ENCODE measurements at places on chromosomes 7 and 10. TPM values are rescaled to one million over a fixed set of nuclear protein-coding genes. Genes with fewer than 3 reads are reported as not detected.

ETV1 gene
- total RNA-seq = 0.47 TPM

DNA sequence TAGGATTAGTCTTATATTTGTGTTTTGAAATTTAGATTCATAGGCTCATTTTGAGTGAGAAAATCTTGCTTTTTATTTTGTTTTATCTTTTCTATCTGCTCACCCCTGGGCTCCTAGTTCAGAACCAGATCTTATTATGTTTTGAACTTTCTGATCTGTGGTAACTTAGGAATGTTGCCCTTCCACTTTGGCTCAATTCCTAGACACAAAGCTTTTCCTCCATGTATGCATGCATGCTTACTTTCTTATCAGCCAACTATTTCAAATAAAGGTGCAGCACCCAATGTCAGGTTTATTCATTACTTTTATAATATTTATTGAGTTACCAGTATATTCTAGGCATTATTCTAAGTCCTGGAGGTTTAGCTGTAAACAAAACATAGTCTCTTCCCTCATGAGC lies 374.8 kb upstream of the KIAA1217 start:
- no peaks in the 10 kb centered on the region for H3K36me3 ChIP-seq
- no peaks in the 10 kb centered on the region for H3K27me3 ChIP-seq
- H3K4me3 ChIP-seq = no peak overlapping the region
- DNase-seq = no peak
- no peaks in the 10 kb centered on the region for H3K4me1 ChIP-seq

- H3K27ac ChIP-seq = no peak overlapping the region
- H3K36me3 ChIP-seq = no peaks in the 10 kb centered on the region
- H3K4me3 ChIP-seq = no peak overlapping the region
- no peaks in the 10 kb centered on the region for H3K27me3 ChIP-seq
- H3K4me1 ChIP-seq = no peaks in the 10 kb centered on the region
- no peak for DNase-seq
These were observed 1262.0 kb downstream of the TYW1 start for GRCh38 chr7:68258609-68259008.

DNA sequence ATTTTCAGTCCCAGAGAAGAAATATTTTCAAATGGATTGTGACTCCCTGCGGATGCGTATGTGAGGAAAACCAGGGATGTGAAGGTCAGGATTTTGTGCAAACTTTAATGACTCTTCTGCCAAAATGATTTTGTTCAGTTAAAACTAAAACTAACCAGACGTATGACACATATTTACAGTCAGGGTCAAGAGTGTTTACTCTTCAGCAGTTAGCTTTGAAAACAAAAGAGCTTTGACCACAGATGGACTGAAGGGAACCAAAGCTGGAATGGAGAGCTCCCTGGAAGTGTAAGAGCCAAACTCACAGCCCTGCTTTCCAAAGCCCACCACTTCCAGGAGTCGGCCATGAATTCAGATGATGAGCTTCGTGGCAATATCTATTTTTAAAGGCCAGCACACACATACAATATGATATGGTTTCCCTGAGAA lies 15.5 kb downstream of the SVIL start:
- H3K4me3 ChIP-seq = no peak overlapping the region
- H3K4me1 ChIP-seq = no peaks in the 10 kb centered on the region
- H3K27me3 ChIP-seq = no peaks in the 10 kb centered on the region
- no peak for DNase-seq
- no peak overlapping the region for H3K27ac ChIP-seq
- no peaks in the 10 kb centered on the region for H3K36me3 ChIP-seq

DNA sequence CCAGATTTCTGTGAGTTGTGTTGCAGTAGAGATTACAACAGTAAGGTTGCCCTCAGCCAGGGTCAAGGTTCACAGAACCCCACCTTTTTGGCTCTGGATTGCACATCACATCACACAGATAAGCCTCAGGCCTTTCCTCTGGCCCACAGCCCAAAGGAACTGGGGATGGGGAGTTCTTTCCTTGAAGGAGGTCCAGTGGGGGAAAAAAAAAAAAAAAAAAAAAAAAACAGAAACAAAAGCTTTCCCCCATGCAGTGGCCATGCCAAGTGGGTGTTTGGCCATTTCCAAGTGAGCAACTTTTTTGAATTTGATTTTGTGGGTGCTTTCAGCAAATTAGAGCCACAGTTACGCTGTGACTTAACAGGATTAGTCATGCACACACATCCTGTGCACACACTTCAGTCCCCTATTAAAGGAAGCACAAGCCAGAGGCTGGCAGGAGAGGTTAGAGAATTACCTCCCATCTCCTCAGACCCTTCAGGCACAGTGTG lies 79.3 kb upstream of the NANOS1 start:
- H3K27me3 ChIP-seq = no peaks in the 10 kb centered on the region
- no peak for DNase-seq
- H3K36me3 ChIP-seq = no peaks in the 10 kb centered on the region
- H3K27ac ChIP-seq = no peak overlapping the region

DNA sequence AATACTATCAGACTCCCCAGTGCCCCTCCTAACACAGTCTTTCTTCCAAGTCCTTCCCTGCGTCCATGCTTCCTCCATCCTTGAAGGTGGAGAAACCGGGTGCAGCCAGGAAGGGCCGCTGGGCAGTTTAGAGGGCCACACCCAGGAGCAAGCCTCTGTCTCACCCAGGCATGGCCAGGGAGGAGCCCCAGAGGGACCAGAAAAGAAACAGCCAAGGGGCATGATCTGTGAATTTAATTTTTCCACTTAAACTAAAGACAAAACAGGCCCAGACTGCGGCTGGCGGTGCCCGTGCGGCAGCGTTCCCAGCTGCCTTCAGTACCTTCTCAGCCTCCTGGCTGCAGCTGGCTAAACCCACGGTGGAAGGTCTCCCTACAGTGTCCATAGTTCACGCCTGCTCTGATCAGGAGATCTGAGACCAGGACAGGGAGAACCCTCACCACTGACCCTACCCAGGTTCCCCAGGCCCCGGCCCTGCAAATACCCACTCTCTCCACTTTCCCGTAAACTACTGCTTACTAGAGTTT lies 12.9 kb downstream of the UNCX start:
- H3K4me3 ChIP-seq = no peak overlapping the region
- H3K27me3 ChIP-seq = peaks cover 68% of the 10 kb centered on the region
- no peak for DNase-seq
- H3K27ac ChIP-seq = no peak overlapping the region
